Fibroblast of skin of right quadriceps (primary cell): ENCODE measurements at places on chromosomes 1 and 21.
A peak's percentile ranks its signal among the peaks of the same experiment; 100 is the strongest.

- DNase-seq: no peak
These were observed 343.5 kb downstream of the PBX1 start for GRCh38 chr1:164902491-164902890.

GRCh38 chr1:185488808-185489207 is 171.8 kb upstream of the IVNS1ABP start:
- DNase-seq: no peak

- no peak for DNase-seq
These were observed 86.1 kb upstream of the CD53 start for GRCh38 chr1:110786802-110787327.

- DNase-seq: no peak
These were observed 2.5 kb upstream of the PNRC2 start for GRCh38 chr1:23957096-23957495.

- no peak for DNase-seq
These were observed 62.1 kb downstream of the SKI start for GRCh38 chr1:2290171-2290578.

- DNase-seq: no peak
These were observed 59.8 kb downstream of the RHBG start for GRCh38 chr1:156428746-156429288.

DNA sequence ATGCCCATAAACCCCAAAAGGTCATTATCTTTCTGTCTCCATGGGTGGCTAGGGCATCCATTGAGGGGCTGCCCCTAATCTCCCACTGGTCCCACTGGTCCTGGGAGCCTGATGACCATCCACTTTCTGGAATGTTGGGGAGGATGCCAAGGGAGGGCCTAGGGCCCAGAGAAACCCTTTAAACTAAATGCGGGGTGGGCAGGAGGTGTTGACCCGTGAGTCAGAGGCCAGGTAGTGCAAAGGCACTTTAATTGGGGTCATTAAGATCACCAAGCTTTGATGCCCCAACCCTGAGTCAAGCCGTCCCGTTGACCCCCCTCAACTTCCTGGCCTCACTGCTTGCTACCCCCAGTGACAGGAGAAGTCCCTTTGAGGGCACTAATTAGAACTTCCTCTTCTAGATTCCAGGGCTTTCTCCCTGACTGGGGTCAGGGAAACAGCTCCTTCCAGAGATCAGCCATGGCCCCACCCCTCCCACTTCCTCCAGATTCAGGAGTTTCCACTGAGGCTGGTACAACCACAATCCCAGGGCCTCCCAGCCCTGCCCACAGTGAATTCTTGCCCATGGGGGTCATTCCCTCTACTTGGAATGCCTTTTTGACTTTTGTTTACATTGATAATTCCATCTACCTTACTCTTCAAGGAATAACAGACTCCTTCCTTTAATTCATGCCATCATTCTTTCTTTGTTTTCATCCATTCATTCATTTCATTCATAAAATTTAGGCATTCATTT is 15.5 kb upstream of the SERINC2 start:
- peak; percentile 63 for DNase-seq

DNA sequence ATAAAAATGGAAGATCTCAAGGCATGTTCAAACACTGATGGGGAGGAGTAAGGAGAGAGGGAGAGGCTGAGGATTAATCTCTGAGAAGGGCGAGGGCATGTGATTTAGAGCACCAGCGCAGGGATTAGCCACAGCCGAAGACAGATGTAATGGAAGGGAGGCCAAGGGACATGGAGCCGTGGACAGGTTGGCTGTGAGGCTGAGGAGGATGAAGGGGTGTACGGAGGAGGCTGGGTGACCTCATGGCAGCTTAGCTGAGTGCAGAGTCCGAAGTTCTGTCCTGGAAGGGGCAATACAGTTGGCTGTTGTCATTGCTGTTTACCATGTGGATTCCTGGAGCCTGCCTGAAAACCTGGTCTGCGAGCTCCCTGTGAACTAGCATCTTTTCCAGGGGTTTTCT is 342.8 kb downstream of the RPS6KC1 start:
- no peak for DNase-seq

- DNase-seq: peak; percentile 63
These were observed 109.9 kb downstream of the SPAG17 start for GRCh38 chr1:118075116-118075515.

GRCh38 chr1:64744492-64745180 is at the start of gene RAVER2:
TSS of gene RAVER2 (plus strand) at chr1:64745075. CDS start at chr1:64745173, 98 bp downstream.
- DNase-seq: peak; percentile 72

GRCh38 chr1:53825306-53825705 is 12.8 kb downstream of the NDC1 start:
- no peak for DNase-seq

DNA sequence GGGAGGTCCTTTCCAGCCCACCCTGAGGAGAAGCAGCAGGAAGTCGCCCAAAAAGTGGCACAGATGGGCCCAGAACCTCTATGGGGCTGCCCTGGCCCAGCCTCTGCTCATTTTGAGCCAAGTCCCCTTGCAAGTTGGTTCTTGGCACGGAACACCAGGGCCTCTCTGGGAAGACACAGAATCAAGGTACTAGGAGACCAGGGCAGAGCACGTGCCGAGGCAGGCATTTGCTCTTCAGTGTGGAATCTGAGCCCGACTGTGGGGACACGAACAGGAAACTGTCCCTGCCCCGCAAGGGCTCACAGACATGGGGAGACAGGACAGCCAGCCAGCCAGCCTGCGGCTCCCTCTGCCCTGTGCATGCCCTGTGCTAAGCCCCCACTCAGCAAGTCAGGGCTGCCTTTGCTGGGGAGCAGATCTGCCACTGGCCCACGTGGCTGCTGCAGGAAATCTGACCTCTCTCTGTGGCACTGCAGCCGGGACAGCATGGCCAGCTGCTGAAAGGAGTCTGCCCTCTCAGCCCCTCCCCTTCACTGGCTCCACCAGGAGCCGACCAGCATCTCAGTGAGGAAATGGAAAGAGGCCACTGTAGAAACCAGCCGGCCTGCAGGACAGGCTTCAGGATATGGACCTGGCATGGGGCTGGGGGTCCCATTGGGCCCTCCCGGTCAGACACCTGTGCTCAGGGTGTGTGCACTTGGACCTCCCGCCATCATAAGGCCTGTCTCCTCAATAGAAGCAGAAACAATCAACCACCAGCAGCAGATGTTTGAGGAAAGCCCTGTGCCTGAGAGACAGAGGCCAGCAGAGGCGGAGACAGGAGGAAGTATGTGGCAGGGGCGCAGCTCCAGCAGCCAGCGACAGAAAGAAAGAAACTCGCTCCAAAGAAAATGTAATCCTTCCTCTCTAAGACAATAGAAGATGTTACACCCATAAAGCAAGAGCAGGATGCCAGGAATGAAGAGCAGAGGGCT is 3.7 kb downstream of the ARHGEF16 start:
- no peak for DNase-seq

DNA sequence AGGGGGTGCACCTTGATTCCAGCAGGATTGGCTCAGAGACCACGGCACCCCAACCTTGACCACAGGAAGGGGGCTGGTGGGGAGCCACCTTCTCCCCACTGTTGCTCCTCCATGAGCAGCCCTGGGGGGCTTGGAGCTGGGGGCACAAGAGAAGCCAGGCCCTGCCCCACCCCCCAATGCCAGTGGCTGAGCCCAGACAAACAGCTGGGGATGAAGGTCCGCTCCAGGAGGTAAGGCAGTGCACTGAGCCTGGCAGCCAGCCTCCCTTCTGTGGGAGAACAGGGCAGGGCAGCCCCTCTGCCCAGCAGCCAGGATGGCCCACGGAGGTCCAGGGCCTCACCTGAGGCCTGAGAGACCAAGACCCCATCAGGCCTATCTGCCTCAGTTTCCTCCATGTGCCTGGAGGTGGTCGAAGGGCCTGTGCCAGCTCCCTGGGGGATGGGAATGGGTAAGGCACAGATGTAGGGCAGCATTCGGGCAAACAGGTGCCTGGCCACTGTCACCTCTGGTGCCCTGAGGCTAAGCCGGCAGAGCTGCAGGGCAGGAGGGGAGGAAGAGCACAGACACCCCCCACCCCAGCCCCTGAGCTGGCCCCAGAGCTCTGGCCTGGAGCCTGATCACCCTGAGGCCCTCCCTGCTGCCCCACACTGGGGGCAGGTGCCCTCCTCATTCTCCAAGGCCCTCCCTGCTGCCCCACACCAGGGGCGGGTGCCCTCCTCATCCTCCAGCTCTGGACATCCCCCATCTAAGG is 7.1 kb downstream of the ITGB2 start:
- no peak for DNase-seq

DNA sequence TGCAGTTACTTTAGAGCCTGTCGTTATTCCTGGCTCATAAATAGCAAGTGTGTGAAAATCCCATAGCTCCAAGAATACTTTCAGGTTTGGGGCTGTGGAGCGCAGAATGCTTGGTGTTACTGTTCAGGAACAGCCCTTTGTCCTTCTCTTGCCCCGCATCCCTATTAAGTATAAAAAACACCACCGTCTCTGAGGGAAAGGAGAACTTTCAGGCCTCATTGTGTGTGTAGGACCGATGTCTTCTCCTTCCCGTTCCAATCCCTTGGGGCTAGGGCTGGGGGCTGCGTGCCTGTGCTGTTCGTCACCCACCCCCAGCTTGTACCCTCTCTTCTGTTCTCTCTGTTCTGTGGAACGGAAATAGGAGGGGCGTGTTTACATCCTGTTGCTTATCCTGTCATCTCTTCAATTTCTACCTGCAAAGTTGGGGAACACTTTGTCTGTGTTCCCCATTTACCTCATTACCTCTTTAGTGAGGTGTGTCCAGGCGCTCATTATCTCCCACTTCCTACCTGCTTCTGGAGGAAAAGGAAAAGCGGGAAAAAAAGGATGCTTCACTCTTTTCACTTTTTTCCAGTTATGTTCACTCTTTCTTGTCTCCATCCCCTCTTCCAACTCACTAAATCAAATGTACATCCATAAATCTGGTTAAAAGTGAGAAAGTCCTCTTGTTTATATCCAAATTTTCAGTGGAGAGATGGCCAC is 788 bp upstream of the TXNIP start:
- DNase-seq: peak; percentile 39

DNA sequence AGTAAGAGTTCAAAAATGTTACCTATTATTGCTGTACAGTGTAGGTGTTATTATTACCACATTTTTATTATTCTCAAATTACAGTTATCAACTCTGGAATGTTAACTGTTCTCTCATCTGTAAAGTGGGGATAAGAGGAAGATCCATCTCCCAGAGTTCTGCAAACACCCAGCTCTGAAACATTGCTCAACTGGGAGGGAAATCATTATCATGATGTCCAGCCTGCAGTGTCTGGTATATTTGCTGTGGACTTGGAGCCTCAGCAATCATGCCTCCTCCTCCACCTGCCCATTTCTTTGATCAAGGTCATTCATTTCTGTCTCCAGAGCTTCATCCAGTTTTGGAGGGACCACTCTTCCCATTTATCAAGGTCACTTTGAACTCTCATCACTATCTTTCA is 39.4 kb downstream of the C8A start:
- DNase-seq: no peak

- peak; percentile 6 for DNase-seq
These were observed 141.2 kb upstream of the ST6GALNAC5 start for GRCh38 chr1:76725864-76726619.

GRCh38 chr1:8122477-8123407 is 96.6 kb upstream of the ERRFI1 start:
- DNase-seq: no peak

- no peak for DNase-seq
These were observed 940 bp downstream of the SRRM1 start for GRCh38 chr1:24644100-24644384.

DNA sequence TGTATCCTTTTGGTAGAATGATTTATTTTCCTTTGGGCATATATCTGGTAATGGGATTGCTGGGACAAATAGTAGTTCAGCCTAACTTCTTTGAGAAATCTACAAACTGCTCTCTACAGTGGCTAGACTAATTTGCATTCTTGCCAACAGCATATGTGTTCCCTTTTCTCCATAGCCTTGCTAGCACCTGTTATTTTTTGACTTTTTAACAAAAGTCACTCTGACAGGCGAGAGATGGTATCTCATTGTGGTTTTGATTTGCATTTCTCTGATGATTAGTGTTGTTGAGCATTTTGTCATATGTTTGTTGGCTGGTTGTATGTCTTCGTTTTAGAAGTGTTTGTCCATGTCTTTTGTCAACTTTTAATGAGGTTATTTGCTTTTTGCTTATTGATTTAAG is 99.8 kb downstream of the UCK2 start:
- DNase-seq: no peak

DNA sequence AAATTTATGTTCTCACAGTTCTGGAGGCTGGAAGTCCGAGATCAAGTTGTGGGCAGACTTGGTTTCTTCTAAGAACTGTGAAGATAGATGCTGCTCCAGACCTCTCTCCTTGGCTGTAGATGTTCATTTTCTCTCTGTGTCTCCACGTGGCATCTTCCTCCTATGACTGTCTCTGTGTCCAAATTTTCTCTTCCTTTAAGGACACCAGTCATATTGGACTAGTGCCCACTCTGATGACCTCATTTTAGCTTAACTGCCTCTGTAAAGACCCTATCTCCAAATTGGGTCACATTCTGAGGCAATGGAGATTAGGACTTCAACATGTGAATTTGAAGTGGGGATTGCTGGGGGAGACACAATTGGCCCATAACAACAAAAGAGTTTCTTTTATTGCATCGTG is 125.3 kb upstream of the ETS2 start:
- no peak for DNase-seq

DNA sequence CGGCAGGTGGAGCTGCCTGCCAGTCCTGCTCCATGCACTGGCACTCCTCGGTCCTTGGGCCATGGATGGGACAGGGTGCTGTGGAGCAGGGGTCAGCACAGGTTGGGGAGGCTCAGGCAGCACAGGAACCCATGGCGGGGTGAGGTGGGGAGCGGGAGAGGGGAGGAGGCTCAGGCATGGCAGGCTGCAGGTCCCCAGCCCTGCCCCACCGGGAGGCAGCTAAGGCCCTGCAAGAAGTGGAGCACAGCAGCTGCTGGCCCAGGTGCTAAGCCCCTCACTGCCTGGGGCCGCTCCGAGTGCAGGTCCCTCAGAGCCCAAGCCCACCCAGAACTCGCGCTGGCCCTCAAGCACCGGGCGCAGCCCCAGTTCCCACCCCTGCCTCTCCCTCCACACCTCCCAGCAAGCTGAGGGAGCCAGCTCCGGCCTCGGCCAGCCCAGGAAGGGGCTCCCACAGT is 691 bp upstream of the GBP5 start:
- no peak for DNase-seq

DNA sequence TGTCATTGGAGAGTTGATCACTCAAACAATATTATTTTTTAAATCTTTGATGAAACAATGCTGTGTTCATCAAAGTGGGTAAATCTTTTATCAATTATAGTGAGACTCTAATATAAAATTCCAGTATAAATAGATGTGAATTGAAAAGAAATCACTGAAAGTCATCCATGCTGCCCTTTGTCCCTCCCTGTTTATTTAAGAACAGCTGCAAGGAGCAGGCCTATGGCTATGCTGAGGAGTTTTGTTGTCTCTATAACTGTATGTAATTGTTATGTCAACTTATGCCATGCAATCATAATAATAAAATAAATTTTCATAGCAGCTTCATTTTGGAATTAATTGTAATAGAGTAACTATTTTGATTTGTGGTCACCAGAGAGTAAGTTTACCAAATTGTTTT is 1272.4 kb upstream of the ADGRL4 start:
- DNase-seq: no peak

- DNase-seq: no peak
These were observed 34.8 kb downstream of the CLCA1 start for GRCh38 chr1:86503406-86504136.
